ENCODE measurements at places on chromosomes 6 and 20. TPM values are rescaled to one million over a fixed set of nuclear protein-coding genes. Genes with fewer than 3 reads are reported as not detected.

Gene MUCL3
- total RNA-seq = not detected

DNA sequence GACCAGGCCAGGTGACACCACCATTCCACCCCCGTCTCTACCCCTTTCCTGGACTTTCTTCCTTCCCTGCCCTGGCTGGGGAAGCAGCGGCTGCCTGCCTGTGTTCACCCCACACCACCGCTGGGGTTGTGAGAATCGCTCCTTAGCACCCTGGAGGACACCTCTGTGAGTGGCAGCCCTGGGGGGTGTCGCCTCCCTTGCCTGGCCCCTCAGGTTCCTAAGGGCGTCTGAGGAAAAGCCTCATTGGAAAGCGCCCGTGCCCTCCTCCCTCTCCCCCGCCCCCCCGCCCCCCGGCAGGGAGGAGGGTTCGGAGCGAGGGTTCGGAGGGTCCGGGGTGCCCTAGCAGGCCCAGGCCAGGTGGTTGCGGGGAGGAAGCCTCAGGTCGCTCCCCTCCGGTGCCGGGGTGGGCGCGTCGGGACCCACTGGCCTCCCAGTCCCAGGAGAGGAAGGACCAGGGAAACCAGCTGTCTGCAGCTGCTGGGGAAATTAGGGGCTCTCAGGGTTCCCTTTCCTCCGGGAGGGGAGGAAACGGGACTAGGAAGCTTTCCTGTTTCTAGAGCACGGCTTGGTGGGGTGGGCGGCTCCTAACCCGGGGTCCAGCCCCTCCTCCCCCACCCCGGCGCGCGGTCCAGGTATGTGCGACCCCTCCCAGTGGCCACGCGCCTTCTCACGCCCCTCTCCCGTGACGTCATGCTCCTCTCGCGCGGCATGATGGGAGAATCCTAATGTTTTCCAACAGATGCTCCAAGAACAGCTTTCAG lies at the start of gene PHACTR3:
PHACTR3 (plus strand) TSS at position 760 of the 761 bp plus-strand sequence. CDS start 475 bp downstream, outside the sequence.
- DNase-seq = no peak

- DNase-seq = no peak
Observed at GRCh38 chr20:12914804-12915203, 94.0 kb upstream of the SPTLC3 start.

GRCh38 chr20:36815454-36816091 lies 42.0 kb upstream of the DSN1 start:
- no peak for DNase-seq

DNA sequence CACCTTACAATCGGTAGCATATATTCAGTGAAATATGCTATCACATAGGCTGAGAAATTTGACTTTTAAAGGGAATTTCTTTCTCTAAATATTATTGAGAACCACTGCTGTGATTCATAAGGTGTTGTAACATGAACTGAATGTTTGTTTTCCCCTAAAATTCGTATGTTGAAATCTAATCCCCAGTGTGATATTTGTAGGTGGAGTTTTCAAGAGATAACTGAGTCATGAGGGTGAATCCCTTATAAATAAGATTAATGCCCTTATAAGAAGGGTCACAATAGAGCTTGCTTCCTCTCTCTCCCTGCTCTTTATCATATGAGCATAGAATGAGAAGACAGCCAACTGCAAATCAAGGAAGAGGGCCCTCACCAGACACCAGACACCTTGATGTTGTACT lies 64.8 kb downstream of the LMBRD1 start:
- no peak for DNase-seq

GRCh38 chr6:27758491-27758890 lies 153.7 kb downstream of the OR2B2 start:
- DNase-seq = no peak

Measured in skin of body (tissue), 3 donors.